ENCODE measurements at places on chromosomes 2 and 18.

DNA sequence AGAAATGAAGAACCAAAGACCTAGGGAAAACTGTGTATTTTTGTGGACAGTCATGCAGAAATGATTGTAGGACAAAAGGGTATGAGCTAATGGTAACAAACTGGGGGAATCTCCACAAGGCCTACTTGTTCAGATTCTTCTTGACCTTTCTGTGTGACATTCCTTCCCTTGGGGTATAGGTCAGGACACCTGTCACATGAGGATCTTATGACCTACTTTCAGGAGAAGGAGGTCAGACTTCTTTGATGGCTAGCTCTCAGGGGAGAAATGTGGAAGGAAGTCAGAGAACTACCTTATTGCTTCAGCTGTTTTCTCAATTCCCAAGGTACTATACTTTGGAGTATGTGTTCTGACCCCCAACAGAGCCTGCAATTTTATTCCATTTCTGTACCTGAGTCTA lies 40.7 kb upstream of the TANK start:
- DNase-seq, result no peak

DNA sequence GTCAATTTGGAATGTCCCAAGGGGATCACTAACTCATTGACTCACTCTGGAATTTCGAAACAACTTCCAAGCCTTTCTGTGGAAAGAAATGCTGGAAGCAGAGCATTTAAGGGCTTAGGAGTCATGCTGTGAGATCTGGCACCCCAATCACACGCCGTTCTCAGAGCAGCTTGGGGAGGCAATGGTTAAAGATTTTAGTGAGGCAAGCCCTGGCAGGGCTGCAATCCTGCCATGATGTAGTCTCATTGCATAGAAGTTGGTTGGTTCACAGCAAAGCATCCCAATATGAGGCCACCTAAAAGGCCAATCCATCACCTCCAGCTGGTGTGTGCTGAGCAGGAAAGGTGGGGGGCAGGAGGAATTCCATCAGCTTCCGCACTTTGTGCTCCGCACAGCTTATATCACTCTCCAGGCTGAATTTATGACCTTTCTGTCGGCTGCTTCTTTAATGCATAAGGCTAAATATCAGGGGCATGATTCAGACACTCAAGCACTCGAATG lies 1043.9 kb upstream of the POU3F3 start:
- DNase-seq, result no peak

DNA sequence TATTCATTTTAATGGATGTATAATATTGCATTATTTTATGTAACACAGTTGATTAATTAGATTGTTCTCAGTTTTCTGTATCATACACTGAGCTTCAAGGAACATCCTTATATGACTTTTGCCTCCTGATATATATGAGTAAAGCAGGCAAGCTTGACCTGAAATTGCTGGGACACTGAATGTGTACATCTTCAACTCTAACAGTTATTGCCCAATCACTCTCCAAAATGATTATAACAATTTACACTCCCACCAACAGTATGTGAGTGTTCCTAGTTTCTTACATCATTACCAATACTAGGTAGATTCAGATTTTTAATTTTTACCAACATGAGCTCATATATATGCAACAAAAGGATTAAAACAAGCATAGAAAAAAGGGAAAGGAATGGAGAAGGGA lies 379.4 kb downstream of the SETBP1 start:
- DNase-seq, result no peak

- no peak for DNase-seq
Observed at GRCh38 chr18:49731860-49732311, 81.4 kb downstream of the ACAA2 start.

DNA sequence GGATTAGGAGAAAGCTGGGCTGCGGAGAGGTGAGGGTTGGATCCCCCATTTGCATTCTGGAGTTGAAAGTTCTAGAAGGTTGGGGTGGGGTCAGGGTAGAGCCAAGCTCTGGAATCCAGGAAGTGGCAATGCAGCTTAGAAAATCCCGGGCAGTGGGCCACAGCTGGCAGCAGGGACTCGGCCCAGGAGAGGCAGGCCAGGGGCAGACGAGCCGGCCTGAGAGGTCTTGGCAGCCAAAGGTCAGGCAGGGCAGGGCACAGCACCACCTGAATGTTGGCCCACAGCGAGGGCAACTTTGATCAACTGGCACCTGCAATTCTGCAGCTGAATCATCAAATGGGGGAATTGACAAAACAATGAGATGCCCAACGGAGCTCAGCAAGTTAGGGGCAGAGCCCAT lies 139.2 kb downstream of the INHBB start:
- no peak for DNase-seq

DNA sequence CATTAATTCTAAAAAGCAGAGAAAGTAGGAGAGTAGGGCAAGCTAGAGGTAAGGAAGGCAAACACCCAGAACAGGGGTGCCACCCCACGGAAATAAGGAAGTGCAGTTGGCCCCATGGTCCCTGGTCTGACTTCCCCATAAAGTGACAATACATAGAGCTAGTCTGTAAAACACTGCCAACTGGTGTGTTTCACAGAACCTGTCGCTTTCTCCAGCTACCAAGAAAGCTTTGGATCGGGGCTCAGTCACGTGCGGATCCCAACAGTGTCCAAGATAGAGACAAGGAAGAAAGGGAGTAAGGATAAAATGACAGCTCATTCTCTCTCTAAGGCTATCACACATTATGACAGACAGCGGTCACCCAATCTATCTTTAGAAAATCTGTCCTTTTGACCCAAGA lies 36.4 kb downstream of the TBC1D8 start:
- no peak for DNase-seq

- peak; percentile 97 for DNase-seq
Observed at GRCh38 chr2:196176142-196176738, 4.9 kb upstream of the STK17B start.

DNA sequence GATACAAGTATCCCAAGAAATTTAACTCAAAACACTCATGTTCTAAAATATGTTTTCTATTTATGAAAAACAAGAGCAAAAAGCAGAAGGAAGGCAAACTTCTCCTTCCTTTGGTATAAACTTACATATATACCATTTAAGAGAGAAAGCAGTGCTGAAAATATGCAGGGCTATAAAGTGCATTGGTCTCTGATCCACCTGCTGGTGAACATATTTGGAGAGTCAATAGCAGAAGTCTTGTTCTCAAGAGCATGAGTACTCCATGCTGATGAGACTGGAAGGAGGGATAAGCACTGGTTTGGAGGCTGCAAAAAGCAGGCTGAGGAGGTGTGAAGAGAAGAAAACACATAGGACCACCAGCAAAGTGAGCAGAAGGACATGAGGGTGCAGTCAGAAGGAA lies 391.2 kb downstream of the STK39 start:
- no peak for DNase-seq

GRCh38 chr2:29475499-29475898 lies 360.3 kb downstream of the CLIP4 start:
- no peak for DNase-seq

GRCh38 chr2:83191316-83191715 lies 1267.8 kb downstream of the SUCLG1 start:
- no peak for DNase-seq

GRCh38 chr2:170815746-170816503 lies 762 bp upstream of the GAD1 start:
- peak; percentile 80 for DNase-seq

DNA sequence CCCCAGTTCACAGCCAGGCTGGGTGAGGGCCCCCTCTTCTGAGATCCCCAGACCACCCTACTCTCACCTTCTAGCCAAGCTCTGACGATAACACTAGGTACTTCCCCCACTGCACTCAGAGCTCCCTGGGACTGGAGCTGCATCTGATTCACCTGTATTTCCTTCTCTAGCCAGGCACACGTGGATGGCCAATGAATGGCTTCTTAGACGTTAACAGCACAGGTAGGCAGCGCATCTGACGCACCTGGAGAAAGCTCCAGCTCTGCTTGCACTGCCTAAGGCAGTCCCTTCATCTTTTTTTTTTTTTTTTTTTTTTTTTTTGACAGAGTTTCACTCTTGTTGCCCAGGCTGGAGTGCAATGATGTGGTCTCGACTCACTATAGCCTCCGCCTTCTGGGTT lies 48.1 kb downstream of the GALNT14 start:
- DNase-seq, result no peak

DNA sequence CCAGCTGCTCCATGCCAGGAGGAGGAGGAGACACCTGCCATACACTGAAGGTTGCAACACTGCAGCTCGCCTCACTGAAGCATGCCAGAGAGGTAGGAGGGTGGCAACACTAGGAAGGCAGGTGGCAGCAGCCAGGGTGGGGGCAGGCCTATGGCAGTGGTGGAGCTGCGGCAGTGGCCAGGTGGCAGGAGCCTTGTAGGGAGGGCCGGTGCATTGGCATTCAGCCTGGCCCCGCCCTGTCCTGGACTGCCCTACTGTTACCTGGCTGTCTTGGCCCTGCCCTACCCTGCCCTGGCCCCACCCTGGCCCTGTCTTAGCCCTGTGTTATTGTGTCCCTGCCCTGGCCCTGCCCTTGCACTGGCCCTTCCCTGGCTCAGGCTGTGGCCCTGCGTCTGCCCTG lies 7.4 kb upstream of the ANKRD62 start:
- no peak for DNase-seq

DNA sequence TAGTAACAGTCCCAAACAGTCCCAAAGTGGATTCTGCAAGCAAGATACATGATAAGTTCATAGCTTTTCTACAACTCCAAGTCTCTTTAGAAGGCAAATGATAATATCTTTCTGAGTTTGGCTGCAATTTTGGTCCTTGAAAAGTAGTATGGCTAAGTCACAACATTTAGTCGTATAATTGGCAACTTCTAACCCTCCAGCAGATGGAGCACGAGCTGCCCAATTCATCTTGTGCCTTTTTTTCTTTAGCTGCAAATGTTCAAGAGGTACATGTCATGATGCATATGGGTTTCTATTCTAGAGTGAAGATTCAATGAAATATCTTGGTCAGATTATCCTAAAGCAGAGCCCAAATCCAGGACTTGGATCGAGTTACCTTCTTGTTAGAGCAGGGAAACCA lies 127.0 kb upstream of the KLHL14 start:
- no peak for DNase-seq

DNA sequence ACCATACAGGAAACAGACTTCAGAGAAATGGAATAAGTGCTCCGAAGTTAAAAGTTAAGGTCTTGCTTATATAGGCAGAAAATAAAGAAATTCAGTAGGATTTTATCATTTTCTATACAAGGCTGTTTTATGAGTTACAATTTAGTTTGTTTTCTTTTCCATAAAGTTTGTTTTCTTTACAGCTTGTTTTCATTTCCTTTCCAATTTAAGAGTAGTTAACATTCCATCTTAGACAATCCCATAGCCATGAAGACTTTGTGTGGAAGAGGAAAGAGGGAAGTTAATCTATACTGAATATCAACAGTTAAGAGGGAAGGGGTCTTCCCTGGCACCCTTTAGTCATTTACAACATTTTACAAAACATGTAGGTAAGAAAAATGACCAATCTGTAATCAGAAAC lies 26.5 kb downstream of the TTC32 start:
- no peak for DNase-seq

- DNase-seq, result no peak
Observed at GRCh38 chr18:80096032-80096565, 13.0 kb upstream of the ADNP2 start.

DNA sequence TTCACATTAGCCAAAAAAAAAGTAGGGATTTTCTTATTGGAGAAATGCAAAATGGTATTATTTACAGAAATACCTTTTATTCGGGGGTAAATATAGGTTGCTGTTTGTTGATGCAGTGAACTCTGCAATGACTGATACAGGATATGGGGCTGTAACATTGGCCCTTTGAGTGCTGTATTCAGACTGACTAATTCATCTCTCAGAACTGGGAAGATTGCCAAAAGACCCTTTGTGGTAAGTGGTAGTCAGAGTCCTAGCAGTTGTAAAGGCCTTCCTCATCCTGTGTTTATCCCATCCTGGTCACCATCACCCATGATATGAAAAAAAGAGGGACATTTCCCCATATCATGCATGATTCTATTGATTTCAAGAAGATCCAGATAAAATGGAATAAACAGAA lies 14.0 kb upstream of the DCC start:
- DNase-seq, result no peak

Data from MM.1S (cell line).